ENCODE measurements at places on chromosomes 1 and 21.

DNA sequence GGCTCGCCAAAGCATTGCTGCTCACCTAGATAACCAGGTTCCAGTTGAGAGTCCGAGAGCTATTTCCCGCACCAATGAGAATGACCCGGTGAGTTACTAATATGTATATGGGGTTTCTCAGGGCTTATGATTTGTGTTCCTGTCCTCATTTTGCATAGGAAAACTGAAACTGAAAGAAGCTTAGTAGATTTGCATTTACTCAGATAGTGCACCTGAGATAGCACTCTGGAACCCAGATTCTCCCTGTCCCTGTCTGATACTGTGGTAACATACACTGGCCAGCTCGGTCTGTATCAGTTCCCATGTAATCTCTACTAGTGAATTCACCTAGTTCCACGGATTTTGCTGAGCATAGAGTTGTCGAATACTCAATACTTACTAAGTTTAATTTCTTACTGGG is 28.1 kb downstream of the DAP3 start:
- peak; percentile 68 for DNase-seq

DNA sequence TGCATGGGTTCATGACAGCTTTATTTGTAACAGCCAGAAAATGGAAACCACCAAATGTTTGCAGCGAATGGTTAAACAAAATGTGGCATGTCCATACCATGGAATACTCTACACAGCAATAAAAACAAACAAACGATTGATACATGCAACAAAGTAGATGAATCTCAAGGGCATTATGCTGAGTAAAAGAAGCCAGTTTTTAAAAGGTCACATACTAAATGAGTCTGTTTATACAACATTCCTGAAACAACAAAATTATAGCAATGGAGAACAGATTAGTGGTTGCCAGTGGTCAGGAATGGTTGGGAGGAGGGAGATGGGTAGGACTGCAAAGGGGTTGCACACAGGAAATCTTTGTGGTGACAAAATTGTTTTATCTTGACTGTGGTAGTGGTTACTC is 202.4 kb upstream of the UBE2U start:
- DNase-seq, result no peak

- DNase-seq, result no peak
These were observed 15.1 kb upstream of the CLCA1 start for GRCh38 chr1:86453664-86454063.

DNA sequence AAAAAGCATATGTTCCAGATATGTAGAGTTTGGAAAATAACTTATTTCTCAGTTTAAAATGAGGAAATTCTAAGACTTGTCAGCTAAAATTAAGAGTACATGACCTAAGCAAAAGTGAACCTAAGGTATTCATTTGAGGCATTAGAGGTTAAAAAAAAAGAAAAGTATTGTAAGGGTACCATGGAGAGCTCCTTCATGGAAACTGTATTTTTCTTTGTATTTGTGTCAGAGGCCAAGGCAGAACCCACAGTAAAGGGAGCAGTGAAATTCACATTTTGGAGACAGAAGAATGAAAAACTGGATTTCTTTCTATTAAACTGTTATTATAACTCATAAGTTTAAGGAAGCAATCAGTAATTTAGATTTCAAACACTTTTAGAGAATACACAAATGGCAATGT is 1494.8 kb downstream of the KCNT2 start:
- DNase-seq, result no peak

DNA sequence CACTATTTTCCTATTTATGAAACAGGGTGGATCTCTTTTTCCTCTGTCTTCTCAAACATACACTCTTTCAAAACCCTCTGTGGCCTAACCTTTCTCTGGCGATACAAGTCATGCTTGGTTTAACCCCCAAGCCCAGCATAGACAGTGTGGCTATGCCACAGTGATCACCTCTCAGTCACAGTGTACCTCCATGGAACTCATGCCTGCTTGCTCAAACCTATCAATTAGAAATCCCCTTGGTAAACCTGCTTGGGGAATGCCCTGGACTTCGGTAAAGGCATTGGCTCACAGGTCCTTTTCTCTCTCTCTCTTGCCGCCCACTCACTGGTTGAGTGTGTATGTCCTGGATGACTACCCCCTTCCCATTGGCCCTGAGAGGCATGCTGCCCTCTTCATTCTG is 147.5 kb downstream of the CYYR1 start:
- DNase-seq, result no peak

DNA sequence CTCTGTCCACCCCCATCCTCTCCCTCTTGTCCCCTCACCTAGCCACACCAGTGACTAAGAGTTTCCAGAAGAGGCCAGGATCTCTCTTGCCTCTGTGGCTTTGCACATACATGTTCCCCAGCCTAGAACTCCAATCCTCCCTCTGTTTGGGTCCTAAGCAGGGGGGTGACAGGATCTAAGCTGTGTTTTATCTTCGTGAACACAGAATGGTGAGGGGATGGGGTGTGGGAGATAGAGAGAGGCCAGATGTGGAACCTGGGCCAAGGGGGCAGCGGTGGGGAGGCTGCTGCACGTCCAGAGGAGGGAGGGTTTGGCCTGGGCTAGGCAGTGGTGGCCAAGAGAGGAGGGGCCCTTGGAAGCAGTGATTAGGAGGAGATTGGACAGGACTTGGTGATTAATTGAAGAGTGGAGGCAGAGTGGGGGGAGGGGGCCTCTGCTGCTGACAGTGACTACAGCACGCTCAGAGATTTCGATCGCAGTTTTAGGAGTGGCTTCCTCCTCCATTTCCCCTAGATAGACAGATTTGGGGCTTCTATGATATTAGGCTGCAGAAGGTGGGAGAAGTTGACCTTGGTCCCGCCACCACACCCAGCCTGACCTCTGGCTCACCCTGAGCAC is 17.1 kb upstream of the ADGRB2 start:
- DNase-seq, result no peak
